ENCODE measurements at places on chromosomes 16 and 17. TPM values are rescaled to one million over a fixed set of nuclear protein-coding genes. Genes with fewer than 3 reads are reported as not detected.
A peak's percentile ranks its signal among the peaks of the same experiment; 100 is the strongest.

DNA sequence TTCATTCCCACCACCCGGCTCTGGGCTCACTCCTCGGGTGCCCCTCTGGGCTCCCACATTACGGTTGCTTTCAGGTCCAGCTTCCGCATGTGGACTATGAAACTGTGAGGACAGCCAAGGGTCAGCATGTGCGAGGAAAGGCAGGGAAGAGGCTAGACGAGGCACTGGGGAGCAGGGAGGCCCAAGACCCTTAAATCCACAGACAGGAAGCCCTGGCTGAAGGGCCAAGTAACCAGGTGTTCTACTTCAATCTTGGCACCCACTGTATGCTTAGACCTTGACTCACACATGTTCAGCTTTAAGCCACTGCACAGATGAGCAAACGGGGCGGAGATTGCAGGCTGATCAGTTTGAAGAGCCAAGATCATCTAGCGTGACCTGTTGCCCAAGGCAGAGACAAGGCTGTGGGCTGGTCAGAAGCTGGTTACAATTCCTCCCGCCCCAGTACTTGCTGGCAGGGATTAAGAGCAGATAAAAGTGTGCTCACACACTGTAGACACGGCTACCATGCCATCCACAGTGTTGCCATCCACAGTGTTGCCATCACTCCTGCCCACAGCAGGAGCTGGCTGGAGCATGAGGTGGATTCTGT lies at the start of gene CES4A:
TSS of gene CES4A (plus strand) at position 393 of the 592 bp plus-strand sequence. CDS start at position 577, 184 bp downstream.
- no peak for DNase-seq

DNA sequence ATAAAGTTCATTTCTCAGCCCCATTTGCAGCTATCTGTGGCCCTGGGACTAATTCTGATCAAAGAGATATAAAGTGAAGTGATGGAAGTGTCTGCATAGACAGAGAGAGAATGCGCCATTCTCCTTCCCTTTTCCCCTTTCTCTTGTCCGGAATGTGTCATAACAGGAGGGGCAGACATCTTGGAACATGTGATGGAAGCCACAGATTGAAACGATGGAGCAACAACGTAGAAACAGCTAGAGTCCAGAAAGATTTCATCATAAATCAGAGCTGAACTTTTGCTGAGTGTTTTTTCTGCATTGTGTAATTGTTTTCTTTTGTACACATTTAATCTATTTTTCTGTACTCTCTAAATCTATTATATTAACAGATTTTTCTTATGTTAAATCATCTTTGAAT lies 11.3 kb downstream of the ASGR1 start:
- no peak for DNase-seq

DNA sequence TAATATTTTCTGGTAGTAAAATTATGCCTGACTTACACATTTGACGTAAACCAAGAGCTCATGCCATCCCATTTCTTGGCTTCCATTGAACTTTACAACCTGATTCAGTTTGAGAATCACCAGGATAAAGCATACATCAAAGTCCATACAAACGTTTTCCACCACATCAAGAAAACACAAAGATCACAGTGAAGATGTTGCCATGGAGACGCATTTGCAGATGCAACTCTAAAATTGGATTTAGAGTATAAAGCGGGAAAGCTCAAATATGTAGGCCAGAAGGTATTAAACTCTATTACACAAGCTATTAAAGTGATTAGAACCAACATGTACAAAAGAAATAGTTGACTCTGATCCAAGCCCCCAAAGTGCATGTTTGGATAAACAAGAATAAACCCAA lies 10.4 kb downstream of the C16orf46 start:
- DNase-seq, result no peak

GRCh38 chr16:70738083-70738977 lies 52.5 kb upstream of the MTSS2 start:
- DNase-seq, result no peak

DNA sequence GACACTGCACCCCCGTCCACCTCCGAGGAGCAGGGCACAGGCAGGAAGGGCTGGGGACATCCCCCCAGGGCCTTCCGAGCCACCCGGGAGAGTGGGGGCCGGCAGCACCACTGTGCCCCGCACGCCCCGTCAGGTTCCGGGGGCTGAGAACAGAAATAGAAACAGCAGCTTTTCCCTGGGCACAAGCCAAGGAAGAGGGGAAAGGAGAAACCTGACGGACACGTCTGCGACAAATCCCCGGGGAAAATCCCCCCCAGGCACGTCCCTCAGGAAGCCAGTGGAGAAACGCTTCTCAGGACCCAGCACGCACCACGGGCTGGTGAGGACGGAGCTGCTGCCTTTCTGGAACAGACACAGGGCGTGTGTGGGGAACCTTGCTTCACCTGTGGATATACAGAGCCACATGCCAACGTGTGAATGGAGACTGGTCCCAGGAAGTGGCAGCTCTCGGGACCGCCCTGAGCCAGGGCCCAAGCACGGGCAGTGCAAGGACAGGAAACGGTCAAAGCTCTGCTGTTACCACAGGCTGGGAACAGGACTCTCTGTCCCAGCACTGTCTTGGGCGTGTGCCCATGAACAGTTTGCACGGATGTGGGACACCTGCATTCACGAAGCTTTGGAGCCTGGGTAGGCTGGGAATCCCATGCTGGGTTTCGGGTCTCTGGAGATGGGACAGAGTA lies 1.2 kb upstream of the TMEM204 start:
- peak; percentile 59 for DNase-seq

DNA sequence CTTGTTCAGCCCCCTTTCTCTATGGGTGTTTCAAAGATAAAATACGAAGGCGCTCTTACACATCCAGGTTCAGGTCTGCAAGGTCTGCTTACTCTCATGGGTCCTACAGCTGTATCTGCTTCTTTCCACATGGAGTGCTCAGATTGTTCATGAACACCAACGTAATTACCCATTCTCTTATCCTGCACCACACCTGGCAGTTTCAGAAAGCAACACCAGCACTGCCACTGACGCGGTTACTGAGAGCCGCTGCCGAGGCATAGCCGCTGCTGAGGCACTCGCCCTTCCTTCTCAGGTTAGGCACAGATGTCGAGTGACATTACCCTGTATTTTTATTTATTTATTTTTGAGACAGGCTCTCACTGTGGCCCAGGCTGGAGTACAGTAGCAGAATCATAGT lies 147.1 kb downstream of the RPTOR start:
- DNase-seq, result no peak

DNA sequence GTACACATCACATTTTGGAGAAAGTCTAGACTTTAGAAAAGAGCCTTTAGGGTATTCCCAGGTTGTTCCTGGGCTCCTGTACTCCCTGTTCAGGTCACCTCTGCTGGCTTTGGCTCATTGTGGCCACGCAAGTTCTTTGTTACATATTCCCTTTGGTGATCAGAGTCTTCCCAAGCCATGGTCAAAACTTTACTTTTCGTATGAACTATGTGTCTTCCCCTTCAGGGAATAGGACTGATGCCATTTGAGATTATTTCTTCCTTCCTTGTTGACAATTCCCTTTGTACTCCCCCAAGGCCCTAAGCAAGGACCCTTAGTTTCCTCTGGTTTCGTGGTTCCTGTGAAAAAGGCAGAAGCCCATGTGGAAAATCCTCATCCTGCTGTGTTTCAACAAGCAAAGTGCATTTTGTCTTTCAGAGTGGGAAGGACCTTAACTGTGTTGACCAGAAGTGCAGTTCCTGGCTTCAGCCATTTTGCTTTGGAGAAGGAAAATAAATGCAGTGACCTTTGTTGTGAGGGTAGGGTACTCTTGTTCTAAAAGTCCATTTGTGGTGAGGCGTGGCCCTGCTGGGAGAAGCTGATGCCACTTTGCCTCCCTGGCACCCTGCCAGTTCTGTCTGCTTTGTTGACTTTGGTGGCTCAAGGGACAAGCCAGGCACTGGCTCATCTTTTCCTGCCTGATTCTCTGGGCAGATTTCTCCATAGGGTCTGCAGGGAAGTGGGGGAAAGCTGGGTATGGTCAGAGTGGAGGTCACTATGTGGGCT lies 55.1 kb downstream of the ZNRF1 start:
- DNase-seq, result peak; percentile 43

- no peak for DNase-seq
Observed at GRCh38 chr16:53881371-53881770, 177.4 kb downstream of the FTO start.

- DNase-seq, result peak; percentile 88
Observed at GRCh38 chr17:7260651-7261378, 1.5 kb downstream of the CLDN7 start.

The ZFHX3 gene
- 24.6 TPM for total RNA-seq

GRCh38 chr17:12431188-12431587 lies 234.5 kb upstream of the MYOCD start:
- no peak for DNase-seq

- peak; percentile 49 for DNase-seq
Observed at GRCh38 chr17:80931421-80932265, 60.0 kb upstream of the CHMP6 start.
